ENCODE measurements at places on chromosomes 1 and 21.

DNA sequence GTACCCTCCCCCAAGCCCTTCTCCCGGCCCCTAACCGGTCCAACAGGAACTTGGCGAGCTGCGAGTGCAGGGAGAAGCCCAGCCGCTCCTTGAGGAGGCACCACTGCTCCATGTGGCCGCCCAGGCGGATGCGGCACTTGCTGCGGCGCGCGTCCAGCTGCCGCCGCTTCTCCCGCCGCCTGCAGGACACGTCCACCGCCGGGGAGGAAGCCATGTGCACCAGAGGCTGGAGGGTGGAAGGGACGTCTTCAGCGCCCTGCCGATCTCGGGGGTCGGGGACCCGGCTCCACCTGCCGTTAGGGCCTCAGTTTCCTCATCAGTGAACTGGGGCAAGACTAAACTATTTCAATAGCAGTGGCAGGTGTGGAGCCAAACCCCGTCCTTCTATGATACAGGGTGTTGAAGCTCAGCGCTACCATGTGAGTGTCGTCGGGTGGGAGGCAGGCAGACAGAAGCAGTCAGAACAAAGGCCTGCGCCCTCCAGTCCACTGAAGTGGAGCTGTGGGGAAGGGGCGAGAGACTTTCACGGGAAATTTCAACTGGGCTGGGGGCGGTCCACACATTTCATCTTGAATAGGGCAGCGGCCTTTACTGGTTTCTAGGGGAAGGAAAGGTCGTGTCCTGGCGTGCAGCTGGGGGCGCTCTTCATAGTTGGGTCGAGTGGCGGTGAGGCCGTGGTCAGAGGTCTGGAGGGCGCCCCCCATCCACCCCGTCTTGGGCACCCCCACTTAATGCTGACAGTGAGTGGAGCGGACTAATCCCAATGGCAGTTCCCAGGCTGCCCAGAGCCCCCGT lies 592 bp downstream of the ZNF692 start:
- peak; percentile 64 for DNase-seq

DNA sequence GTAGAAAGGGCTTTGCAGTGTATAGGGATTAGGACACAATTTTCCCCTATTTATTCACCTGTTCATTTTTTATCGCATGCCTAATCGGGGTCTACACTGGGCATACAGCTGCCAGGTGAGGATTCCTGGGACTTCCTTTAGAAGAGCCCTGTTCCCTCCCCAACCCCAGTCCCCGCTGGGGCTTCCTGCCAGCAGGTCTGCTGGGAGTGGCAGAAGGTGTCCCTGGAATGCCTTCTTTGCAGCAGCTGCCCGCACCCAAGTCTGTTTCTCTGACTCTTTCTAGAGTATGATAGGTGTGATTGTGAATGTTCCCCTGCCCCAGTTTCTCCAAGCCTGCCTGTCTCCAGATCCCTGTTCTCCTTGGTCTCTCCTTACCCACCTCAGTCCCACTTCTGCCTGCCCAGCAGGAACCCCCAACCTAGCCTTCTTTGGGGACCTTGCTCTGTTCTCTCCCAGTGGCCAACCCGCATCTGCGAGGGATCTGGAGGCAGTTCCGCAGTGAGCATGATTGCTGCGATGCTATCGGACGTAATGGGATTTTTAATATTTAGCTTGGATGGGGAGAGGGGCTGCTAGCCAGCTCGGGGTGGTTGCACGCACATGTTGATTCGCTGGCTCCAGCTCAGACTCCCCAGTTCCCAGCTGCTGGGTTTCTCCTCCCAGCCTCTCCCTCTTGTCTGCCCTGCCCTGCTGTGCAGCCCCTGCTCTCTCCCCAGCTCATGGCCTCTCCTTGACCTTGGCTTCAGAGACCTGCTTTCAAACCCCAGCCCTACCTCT lies 79.8 kb downstream of the EPHB2 start:
- no peak for DNase-seq

GRCh38 chr1:4726620-4727341 lies 72.4 kb downstream of the AJAP1 start:
- DNase-seq = no peak

DNA sequence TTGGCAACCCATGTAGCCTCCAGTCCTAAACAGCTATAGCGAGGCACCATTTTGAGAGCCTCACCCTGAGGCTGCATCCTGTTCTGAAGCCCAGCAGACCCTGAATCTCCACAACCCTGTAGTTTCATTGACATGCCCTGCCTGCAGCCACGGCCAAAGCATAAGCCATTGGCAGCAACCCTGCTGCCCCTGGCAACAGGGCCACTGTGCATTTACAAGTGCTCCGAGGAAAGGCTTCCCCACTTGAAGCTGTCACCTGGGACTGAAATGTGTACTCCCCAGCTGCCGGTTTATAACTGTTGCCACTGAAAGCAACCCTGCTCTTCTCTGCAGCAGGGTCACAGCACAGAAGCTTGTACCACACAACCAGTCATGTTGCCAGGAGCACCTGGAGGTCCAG lies 124.2 kb upstream of the OLFM3 start:
- DNase-seq = no peak

DNA sequence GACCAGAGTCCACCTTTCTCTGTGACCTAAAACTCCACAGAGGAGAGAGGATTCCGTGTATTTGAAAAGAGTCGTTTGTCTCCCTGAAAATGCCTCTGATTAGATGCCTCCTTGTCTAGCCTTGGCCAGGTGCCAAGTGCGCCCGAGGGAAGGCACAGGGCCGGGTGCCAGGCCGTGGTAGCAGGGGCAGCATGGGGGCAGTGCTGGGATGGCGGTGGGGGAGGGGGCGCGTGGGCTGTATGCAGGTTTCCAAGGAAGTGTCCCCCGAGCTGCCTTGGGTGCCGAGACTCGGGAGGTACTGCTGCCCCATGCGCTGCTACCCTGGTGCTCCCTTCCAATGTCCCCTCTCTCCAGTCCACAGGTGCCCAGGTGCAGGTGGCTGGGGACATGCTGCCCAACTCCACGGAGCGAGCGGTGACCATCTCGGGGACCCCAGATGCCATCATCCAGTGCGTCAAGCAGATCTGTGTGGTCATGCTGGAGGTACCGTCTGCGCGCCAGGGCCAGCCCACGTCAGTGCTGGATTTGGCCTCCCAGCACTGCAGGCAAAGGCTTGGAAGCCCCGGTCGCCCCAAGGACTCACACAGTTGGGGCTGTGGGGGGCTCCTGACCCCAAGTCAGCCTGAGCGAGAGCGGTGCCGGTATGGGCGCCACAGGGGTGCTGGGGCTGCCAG lies 70.9 kb upstream of the COL6A1 start:
- no peak for DNase-seq

DNA sequence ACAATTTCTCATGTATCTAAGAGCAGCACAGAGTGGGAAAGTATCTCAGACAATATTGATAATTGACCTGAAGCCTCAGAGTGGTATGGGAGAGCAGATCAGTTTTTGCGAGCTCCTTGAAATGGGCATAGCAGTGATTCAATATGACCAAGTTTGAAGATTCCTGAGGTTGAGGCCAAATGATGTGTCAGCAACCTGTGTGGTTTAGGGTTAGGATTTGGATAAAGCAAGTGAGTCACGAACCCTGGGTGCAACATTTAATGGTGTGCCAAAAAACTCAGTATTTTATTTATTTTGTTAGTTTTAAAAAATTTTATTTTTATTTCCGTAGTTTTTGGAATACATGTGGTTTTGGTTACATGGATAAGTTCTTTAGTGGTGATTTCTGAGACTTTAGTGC lies 92.5 kb upstream of the C21orf91 start:
- peak; percentile 14 for DNase-seq

- peak; percentile 52 for DNase-seq
Measured at GRCh38 chr1:21338573-21339355, 48.5 kb upstream of the ECE1 start.

- DNase-seq = no peak
Measured at GRCh38 chr1:58183286-58183685, 363.2 kb downstream of the OMA1 start.

DNA sequence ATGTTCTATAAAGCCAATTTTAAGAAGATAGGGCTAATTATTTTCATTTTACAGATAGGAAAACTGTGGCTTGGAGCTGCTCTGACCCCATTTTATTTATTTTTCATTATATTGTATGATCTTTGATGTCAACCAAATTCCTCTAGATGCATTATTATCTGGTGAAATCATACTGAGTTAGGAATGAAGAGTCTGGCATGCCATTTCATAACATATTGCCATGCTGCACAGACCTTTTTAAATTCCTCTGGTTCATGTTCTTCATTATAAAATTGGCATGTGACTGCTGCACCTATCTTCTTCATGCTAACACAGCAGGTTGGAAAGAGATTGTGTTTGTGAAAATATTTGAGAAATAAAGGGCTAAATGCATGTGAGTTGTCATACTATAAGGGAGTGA lies 12.7 kb downstream of the PRRX1 start:
- peak; percentile 83 for DNase-seq

DNA sequence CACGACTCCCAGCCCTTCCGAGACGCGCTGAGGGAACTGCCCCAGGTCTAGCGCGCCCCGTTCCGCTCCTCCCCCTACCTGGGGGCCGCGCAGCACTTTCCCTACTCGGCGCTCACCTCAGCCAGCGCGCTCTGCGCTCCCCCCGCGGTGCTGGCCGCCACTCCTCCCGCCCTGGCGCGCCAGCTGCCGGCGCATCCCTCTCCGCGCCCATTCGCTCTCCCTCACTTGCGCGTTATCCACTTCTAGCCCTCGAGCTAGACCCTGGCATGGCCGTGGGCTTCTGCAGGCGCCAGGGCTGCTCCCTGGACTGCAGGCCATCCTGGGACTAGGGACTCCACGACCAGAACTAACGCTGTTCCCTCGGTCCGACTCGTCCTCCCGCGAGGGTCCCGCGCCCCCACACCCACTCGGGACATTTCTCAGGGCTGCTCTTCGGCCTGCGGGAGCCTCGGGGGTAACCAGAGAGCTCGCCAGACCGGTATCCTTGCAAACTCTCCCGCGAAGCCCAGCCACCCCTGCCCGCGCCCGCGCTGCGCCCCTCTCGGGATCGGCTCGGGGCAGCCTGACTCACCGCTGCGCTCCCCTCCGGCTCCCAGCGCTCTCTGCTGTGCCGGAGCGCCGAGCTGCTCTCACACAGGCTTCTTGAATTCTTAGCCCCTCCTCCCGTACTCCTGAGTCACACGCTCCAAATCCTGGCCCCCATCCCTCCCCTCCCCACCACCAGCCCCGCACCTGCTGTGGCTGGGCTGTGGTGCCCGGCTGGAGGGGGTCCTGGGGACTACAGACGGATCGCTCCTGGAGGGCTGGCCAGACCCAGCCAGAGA lies at the start of gene NGF:
NGF (minus strand) TSS at position 617 of the 824 bp plus-strand sequence. CDS start 51,454 bp downstream, outside the sequence.
- peak; percentile 74 for DNase-seq

DNA sequence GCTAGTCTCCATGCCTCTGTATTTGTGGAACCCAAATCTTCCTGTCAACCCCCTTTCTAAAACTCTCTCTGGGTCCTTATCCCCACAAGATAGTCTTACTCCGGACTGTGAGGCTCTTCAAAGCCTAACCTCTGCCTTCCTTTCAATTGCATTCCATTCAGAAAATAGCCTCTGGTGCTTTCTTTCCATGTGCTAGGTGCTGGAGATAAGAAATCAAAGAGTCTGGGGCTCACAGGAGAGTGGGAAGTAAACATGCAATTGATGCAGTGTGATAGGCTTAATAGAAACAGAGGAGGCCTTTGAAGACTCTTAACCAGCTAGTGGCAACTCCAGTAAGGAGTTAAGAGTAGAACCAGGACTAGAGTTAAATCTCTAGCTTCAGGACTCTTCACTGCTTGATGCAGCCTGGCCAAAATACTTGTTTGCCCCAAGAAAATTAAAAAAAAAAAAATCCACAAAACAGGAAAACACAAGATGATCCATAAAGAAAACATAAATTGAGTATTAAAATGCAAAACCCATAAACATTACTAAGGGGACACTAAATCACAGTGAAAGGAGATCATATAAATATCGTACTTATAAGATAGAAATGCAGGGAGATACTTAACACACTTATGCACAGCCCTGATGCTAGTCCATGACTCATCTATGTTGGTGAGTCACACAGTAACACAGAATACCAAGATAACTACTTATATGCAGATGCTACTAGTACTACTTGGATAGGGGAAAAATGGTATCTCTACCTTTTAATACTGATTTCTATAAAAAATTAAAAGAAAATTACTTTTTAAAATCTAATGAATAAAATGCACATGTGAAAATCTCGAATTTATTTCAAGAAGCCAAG lies 341.5 kb downstream of the KCNH1 start:
- peak; percentile 62 for DNase-seq

- DNase-seq = no peak
Measured at GRCh38 chr1:41358131-41359021, 2.9 kb upstream of the FOXO6 start.
